ENCODE measurements at places on chromosomes 4 and X.

GRCh38 chr4:137124278-137124932 lies 407.9 kb downstream of the PCDH18 start:
- peak; percentile 82 for DNase-seq

- peak; percentile 4 for DNase-seq
These were observed 36.7 kb downstream of the IL13RA1 start for GRCh38 chrX:118764122-118764521.

DNA sequence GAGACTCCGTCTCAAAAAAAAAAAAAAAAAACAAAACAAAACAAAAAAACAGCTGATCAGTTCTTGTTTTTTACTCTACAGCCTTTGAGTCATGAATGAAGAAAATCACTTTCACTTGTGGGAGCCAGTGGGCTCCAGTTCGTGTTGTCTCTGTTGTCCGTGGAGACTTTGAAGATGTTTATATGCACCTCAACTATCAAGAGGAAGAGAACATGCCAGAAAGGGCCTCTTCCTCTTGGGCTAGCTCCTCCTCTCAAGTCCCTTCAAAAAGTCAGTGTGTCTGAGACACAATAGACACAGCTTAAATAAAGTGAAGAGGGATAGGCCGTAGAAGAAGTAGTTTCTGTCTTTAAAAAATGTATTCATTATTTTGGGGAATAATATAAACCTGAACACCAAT lies 182.7 kb downstream of the KDR start:
- no peak for DNase-seq

DNA sequence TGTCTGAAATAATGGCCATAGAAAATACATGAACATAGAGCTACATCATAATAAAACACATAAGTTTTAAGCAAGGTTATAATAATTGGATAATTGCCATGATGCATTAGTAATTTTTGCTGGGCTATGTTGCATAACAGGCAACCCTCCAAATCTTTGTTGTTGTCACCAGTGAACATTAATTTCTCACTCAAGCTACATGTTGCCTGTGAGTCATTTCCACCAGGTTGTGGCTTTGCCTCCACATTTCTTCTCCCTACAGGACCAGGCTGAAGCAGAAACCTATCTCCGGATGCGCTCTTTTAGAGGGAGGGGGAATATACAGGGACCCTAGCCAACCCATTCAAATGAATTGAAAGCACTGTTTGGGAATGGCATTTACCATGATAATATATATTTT lies 347.7 kb downstream of the GABRG1 start:
- no peak for DNase-seq

DNA sequence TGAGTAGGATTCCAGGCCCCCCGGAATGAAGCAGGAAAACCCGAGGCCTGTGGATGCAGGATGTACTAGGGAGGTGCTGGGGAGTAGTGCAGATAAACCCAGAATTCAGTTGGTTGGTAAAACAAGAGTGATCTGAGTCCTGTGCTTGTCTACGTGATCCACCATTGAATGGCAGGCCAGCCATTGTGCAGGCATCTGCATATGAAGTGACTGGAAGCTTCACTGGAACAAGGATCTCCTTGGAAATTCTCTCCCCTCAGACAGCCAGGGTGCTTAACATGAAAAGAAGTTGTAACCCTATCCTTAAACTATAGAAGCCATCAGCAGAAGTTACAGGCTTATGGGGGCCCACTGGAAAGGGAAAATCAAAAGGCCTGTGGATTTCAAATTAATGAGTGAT lies 656 bp upstream of the GSPT2 start:
- DNase-seq = no peak

Measured in fibroblast of skin of right quadriceps (primary cell).